ENCODE measurements at places on chromosomes 4 and X. TPM values are rescaled to one million over a fixed set of nuclear protein-coding genes. Genes with fewer than 3 reads are reported as not detected.

SULT1E1 gene
- not detected for total RNA-seq

TCEAL7 gene
- total RNA-seq, result 2.6 TPM

POU4F2 gene
- total RNA-seq, result not detected

STATH gene
- total RNA-seq, result not detected

NUP62CL gene
- 10.6 TPM for total RNA-seq

CT83 gene
- total RNA-seq, result not detected

MAGEA8 gene
- not detected for total RNA-seq

TMEM154 gene
- 0.22 TPM for total RNA-seq

LUZP4 gene
- total RNA-seq, result not detected

GRCh38 chr4:81666491-81666890 lies 194.8 kb upstream of the RASGEF1B start:
- no peaks in the 10 kb centered on the region for H3K36me3 ChIP-seq
- H3K27ac ChIP-seq, result no peak overlapping the region
- DNase-seq, result no peak

- no peak overlapping the region for H3K4me3 ChIP-seq
- H3K27me3 ChIP-seq, result no peaks in the 10 kb centered on the region
- no peak for DNase-seq
- H3K36me3 ChIP-seq, result no peaks in the 10 kb centered on the region
- H3K27ac ChIP-seq, result no peak overlapping the region
Measured at GRCh38 chr4:151250706-151251105, 26.3 kb upstream of the PRSS48 start.

- H3K4me1 ChIP-seq, result no peaks in the 10 kb centered on the region
- no peak overlapping the region for H3K27ac ChIP-seq
- H3K27me3 ChIP-seq, result no peaks in the 10 kb centered on the region
- no peak overlapping the region for H3K4me3 ChIP-seq
- DNase-seq, result no peak
- H3K36me3 ChIP-seq, result no peaks in the 10 kb centered on the region
Measured at GRCh38 chr4:112029771-112030171, 115.5 kb upstream of the FAM241A start.

DNA sequence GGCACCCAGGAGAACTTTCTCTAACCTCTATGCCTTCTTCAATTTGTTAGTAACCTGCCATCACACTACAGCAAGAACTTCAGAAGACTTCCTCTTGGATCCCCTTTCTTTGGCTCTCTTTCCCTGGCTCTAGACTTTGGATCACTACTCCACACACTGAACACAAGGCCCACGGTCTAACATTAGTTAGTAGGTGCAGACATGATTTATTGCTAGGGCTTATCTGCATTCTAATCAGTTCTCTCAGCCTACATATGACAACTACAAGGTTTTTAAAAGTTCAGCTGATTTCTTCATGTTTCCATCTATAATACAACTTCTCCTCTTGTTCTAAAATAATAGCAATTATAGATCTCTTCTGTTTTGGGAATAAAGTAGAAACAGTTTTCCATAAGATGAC lies 209.1 kb upstream of the ANXA10 start:
- no peak overlapping the region for H3K27ac ChIP-seq
- H3K36me3 ChIP-seq, result no peaks in the 10 kb centered on the region
- no peak overlapping the region for H3K4me3 ChIP-seq
- DNase-seq, result no peak
- no peaks in the 10 kb centered on the region for H3K4me1 ChIP-seq

DNA sequence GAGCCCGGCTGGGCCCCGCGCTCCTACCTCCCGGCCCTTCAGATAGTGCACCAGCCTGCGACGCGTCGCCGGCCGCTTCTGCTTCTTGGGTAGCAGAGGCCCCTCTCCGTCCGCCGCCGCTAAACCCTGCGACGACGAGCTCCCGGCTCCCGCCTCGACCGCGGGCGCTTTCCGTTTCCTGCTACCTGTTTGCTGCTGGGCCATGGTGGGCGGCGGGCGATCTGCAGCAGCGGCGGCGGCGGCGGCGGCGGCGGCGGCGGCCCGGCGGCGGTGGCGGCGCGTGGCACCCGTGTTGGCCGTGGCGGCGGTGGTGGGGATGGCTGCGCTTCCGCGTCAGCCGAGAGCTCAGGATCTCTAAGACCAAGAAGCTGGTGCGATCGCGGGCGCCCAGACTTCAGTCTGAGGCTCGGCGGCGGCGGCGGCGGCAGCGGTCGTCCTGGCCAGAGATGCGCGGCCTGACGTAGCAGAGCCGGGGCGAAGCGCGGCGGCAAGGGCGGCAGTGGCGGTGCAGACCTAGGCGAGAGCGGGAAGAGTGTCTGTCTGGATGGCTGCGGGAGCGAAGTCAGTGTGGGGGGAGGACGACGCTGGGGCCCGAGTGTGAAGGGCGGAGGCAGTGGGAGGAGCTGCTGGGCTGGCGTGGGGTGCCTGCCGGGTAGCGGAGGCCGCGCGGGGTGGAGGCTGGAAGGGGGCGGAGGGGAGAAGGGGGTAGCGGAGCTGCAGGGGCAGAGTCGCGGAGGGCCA lies at the start of gene DCAF12L2:
Gene DCAF12L2 (minus strand): TSS at position 569 of the 741 bp plus-strand sequence. CDS start 365 bp downstream, at position 204.
- no peak for DNase-seq
- no peaks in the 10 kb centered on the region for H3K4me1 ChIP-seq
- H3K36me3 ChIP-seq, result no peaks in the 10 kb centered on the region
- no peaks in the 10 kb centered on the region for H3K27me3 ChIP-seq

- no peaks in the 10 kb centered on the region for H3K27me3 ChIP-seq
- H3K36me3 ChIP-seq, result no peaks in the 10 kb centered on the region
- peaks cover 11% of the 10 kb centered on the region for H3K4me1 ChIP-seq
- no peak overlapping the region for H3K27ac ChIP-seq
- no peak for DNase-seq
Measured at GRCh38 chr4:150117094-150117493, 38.8 kb downstream of the DCLK2 start.

DNA sequence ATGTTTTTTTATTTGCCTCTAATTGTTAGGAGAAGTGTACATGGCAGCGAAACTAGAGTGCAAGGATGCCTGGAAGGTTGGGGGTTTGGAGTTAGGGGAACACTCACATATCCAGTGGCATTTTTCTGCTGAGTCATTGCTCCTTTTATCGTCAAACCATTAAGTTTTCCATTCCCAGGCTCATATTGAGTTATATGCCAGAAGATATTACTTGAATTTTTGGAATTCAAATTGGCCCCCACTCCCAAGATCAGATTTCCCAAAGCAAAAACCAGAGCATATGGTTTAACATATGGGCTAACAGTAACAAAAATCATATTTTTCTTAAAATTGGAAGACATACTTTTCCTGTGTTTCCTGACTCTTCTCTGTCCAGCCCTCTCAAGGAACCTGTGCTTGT lies 152.7 kb downstream of the FSTL5 start:
- no peak overlapping the region for H3K4me3 ChIP-seq
- H3K36me3 ChIP-seq, result no peaks in the 10 kb centered on the region
- H3K27me3 ChIP-seq, result no peaks in the 10 kb centered on the region
- H3K4me1 ChIP-seq, result no peaks in the 10 kb centered on the region

DNA sequence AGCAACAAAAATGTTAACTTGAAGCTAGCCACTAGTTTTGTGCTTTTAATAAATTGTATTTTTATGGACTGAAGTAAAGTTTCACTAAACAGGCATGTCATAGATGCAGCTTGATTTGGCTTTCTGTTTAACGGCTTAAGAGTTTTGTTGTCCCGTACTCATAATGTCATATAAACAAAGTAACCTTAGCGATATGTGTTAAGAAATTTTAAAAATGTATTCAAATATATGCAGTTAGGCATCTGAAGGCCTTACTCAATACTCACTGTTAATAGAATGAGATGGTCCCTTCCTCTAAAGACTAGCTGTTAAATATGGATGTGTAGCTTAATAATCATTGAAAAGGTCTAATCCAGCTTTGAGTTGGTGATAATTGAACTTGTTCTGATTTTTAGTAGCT lies 1.0 kb upstream of the SCLT1 start:
- no peaks in the 10 kb centered on the region for H3K36me3 ChIP-seq
- no peak overlapping the region for H3K4me3 ChIP-seq
- H3K27ac ChIP-seq, result no peak overlapping the region
- no peaks in the 10 kb centered on the region for H3K27me3 ChIP-seq
- DNase-seq, result no peak
- H3K4me1 ChIP-seq, result peaks cover 15% of the 10 kb centered on the region

DNA sequence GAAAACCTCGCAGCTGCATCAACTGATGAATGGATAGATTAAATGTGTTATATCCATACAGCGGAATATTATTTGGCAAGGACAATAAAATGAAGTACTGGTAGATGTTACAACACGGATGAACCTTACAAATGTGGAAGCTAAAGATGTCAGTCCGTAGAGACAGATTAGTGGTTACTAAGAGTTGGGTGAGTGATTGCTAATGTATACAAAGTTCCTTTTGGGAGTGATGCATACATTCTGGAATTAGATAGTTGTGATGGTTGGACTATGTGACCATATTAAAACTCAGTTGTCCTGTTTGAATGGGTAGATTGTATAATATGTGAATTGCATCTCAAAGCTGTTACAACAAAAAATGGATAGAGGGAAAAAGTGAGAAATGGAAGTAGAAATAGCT lies 2.8 kb downstream of the FIP1L1 start:
- no peak overlapping the region for H3K4me3 ChIP-seq
- no peaks in the 10 kb centered on the region for H3K27me3 ChIP-seq
- no peak for DNase-seq
- peaks cover 10% of the 10 kb centered on the region for H3K4me1 ChIP-seq

DNA sequence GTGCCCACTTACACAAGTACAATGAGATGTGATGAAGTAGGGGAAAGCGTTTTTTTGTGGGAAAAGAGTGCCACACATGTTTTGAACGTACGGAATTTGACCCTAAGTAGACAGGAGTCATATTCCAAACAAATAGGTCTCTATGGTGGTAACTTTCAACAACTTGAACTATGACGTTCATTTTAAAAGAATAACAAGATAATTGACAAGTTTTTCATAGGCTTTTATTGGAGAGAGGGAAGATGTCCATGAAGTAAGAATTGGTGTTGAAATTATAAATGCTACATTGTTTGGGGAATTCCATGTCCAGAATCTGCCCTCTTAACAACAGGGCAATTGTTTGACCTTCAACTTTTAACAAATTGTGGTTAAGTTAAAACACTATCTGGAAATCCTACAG lies 126.5 kb downstream of the GASK1B start:
- no peak overlapping the region for H3K4me3 ChIP-seq
- H3K27me3 ChIP-seq, result no peaks in the 10 kb centered on the region
- H3K4me1 ChIP-seq, result no peaks in the 10 kb centered on the region
- H3K36me3 ChIP-seq, result no peaks in the 10 kb centered on the region
- no peak for DNase-seq

DNA sequence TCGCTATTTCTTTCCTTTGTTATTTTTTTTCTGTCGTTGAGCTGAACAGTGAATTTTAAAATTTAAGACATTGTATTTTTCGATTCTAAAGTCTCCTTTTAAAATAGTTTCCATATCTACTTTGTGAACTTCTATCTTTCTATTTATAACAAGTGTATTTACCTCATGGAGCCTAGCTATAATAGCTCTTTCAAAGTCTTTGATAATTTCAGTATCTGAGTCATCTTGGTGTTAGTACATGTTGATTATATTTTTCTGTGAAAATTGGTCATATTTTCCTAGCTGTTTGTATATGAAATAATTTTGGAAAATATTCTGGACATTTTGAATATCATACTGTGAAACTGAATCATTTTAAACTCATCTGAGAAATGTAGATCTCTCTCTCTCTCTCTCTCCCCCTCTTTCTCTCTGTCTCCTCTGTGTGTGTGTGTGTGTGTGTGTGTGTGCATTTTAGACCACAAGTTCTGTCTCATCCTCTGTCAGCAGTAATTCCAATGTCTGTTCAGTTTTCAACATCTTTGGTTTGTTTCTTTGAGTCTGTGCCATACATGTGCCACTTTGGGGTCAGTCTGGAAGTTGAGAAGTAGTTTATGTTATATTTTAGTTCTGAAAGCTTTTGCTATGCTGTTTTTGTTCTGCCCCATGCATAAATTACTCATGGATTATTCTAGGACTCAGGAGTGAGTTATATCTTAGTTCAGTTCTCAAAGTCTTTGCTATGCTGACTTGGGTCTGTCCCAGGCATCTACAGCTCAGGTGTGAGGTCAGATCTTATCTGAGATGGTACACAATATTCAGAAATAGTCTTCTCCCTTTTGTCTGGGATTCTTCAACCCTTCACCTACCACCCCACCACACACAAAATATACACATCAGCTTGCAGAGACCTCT lies 366.4 kb upstream of the CASK start:
- H3K27me3 ChIP-seq, result no peaks in the 10 kb centered on the region
- H3K36me3 ChIP-seq, result no peaks in the 10 kb centered on the region
- no peak overlapping the region for H3K27ac ChIP-seq
- no peaks in the 10 kb centered on the region for H3K4me1 ChIP-seq
- H3K4me3 ChIP-seq, result no peak overlapping the region

All from thyroid gland (tissue), 4 donors.